Stimulated activated CD8-positive, alpha-beta memory T cell treated with anti-CD3 and anti-CD28 coated beads, Interleukin-7, amount 100 ng/mL, for 48 hours (primary cell): ENCODE measurements at places on chromosomes 12 and 14.

- DNase-seq = no peak
These were observed 20.5 kb upstream of the TESC start for GRCh38 chr12:117119592-117120198.

DNA sequence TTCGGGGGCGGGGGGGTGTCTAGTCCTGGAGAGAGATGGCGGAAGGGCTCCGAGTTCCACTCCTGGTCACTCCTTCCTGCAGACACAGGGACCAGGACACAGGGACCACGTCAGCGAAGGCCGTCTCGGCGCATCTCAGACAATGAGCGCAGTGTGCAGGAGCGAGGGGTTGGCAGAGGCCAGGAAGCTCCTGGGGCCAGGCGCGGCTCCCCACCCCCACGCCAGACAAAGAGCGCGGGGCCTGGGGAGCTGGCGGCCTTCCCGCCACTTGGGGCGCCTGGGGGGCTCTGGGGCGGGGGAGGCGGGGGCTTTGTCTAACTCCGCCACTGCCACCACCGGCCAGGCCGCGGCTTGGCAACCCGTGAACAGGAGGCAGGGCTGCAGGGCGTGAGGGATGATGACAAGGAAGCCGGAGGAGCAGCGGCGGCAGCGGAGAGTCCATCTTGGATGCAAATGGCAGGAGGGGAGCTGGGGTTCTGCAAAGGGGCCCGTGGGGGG lies 2.2 kb downstream of the CDK2AP1 start:
- no peak for DNase-seq

DNA sequence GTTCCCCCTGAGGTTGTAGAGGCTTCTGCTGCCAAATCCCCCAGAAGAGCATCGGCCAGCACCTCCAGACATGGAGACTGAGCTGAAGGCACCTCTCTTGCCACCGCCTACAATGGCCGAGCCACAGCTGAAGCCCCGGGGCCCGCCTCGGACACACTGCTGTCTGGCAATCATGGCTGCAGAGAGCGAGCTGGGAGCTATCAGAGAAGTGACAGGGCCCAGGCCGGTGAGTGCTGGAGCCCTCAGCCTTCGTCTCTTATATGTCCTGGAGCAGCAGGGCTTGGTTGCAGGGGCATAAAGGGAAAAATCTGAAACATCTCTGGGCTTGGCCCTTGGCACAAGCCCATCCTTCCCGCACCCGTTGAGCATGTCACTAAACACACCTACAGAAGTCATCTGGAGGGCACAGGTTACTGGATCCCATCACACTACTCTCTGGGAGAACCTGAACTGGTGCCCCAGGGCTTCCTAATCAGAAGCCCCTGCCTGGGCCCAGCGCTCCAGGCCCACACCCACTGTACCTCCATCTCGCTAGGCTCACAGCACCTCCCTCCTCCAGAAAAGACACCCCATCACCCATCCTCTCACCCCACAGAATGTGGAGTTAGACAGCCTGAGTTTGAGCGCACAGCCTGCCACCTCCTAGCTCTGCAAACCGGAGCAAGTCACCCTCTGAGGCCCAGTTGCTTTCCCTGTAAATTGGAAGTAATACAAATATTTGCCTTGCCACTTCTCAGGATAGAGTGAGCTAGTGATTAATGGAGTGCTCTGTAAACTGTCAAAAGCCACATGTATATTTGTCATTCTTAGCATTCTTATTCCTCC lies at the start of gene KRT4:
Gene KRT4 (minus strand): TSS at position 232 of the 825 bp plus-strand sequence. CDS start 58 bp downstream, at position 174.
- no peak for DNase-seq

DNA sequence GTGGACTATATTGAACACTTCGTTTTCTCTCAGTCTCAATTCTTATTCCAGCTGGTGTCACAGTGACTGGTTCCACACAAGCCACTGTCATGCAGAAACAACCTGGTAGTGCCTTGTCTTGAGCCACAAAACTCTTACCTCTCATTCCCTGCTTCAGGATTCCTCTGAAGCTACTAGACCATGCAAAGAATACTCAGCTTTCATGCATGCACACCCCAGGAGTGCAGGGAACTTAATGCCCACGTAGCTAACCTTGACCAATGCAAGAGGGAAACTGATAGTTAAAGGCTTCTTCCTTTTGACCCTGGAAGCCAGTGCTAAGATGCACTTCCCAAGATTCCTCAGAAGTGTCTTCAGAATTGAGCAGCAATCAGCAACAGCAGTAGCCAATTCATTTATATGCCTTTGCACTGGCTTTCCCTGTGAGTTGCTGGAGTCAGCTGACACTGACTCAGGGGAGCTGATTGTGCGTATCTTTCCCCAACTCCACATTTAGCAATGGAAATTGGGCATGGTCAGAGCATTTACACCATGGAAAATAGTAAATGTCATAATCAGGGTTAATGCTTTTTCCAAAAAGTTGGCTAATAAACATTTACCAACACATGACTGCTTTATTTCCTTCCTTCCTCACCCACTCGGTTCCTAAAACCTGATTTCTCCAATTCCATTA lies 113.6 kb upstream of the SLC35F4 start:
- DNase-seq = no peak
